ENCODE measurements at places on chromosomes 5 and 9.

GRCh38 chr5:73032635-73033034 lies 76.8 kb downstream of the FCHO2 start:
- DNase-seq: no peak

GRCh38 chr9:137544176-137544760 lies 5.9 kb downstream of the PNPLA7 start:
- DNase-seq: no peak

DNA sequence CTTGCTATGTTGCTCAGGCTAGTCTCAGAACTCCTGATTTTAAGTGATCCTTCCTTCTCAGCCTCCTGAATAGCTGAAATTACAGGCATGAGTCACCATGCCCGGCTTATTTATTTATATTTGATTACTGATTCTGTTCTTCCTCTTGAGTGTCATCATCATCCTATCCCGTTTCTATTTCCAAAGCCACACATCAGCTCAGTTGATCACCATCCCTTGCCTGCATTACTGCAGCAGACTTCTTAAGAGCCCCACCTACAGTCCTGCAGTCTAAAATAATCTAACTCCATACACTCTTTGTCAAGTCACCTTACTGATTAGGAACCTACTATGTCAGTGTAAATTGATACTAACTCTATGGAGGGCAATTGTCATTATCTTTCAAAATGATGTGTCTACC lies 138.9 kb upstream of the RAI14 start:
- no peak for DNase-seq

- DNase-seq: no peak
Measured at GRCh38 chr5:105573575-105573974, 2011.0 kb upstream of the NUDT12 start.

DNA sequence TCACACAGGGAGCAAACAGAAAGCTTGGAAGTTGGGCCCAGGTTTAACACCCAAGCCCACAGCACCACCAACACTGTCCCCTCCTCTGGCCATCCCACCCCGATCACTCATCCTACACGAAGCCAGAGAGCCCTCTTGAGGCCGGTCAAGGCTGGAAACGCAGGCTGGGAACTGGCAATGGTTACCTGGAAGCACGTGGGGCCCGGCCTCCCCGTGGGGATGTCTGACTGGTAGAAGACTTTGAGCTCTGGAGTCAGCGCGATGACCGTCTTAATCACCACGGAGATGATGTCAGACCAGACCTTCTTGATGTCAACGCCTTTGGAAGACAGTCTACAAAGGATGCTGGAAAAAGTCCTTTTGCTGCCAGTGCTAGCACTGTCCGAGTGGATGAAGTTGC lies 104.1 kb downstream of the TTLL11 start:
- DNase-seq: no peak

GRCh38 chr5:61348447-61348846 lies 16.4 kb downstream of the ZSWIM6 start:
- DNase-seq: no peak

GRCh38 chr9:99745085-99745484 lies 76.6 kb upstream of the NR4A3 start:
- no peak for DNase-seq

- no peak for DNase-seq
Measured at GRCh38 chr5:172608773-172609172, 32.3 kb upstream of the NEURL1B start.
